Adrenal gland (tissue), 19 donors: ENCODE measurements at places on chromosomes 13 and 19.

DNA sequence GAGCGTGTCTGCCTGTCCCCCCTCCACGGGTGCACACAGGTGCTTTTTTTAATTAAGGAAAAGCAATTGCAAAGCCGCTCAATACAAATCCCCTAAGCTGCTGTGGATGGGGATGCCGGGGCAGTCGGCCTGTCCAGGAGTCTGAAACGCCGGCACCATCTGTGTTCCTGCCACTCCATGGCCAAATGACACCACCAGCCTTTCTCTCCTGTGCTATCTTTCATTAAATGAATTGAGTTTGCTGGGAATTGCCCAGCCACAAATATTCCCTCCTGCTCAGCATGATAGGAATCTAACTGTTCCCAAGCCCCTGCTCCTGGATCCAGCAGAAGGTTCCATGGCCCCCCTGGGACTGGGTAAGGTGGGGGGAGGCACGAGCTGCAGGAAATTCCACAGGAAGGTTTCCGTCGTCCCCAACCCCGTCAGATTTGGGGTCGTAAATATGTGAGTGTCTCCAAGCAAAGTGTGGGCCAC is 139.2 kb downstream of the KDM4B start:
- DNase-seq = no peak

GRCh38 chr13:44904967-44905366 is 84.3 kb downstream of the NUFIP1 start:
- no peak for DNase-seq

DNA sequence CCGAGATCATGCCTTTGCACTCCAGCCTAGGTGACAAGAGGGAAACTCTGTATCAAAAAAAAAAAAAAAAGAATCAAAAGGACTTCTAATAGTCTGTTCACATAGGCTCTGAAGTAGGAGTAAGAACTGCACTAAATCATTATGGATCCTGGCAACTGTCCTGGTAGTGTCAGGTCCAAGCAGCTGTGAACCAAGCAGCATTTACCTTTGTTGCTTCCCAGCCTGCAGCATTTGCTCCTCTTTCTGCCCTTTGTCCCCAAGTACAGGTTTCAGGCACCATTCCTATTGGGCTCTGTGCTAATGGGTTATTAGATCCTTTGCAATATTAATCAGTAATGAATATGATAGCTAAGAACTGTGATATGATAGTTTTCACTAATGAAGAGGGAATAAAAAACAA is 77.4 kb upstream of the NBEA start:
- DNase-seq = no peak

DNA sequence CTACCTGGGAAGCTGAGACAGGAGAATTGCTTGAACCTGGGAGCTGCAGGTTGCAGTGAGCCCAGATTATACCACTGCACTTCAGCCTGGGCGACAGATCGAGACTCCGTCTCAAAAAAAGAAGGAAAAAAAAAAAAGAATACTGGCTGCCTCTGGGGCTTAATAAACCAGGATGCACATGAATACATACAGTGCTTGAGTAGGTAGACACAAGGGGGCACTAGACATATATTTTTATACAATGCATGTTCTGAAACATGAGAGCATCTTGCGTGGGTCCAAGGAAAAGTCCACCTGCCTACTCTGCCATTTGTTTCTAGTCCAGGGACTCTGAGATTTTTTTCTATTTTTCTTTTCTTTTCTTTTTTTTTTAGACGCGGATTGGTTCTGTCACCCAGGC is 31.2 kb downstream of the KEAP1 start:
- DNase-seq = no peak

GRCh38 chr13:18951412-18951811 is 230.2 kb downstream of the TUBA3C start:
- no peak for DNase-seq

- DNase-seq = no peak
Measured at GRCh38 chr19:45352471-45352870, 11.9 kb downstream of the KLC3 start.

DNA sequence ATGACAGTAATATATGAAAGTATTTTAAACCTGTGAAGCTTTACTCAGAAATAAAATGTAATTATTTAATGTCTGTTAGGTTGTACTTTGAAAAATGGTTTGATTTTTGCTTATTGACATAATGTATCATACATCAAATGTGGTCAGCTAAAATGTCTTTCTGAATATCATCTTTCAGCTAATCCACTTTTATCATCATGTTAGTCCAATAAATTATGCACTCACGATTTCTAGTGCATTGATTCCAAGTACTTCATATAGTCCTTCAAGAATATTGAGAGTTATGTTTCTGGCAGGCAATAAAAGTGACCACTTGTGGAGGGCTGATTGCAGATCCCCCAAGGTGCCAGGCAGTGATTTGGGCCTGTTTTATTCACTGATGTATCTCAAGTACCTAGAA is 1204.1 kb downstream of the OLFM4 start:
- DNase-seq = no peak

GRCh38 chr19:45863840-45864628 is at the start of gene FOXA3:
Gene FOXA3 (plus strand): TSS chr19:45864326. CDS start chr19:45864457, 131 bp downstream.
- DNase-seq = no peak

- no peak for DNase-seq
Measured at GRCh38 chr13:51689663-51689996, 105.4 kb downstream of the WDFY2 start.

DNA sequence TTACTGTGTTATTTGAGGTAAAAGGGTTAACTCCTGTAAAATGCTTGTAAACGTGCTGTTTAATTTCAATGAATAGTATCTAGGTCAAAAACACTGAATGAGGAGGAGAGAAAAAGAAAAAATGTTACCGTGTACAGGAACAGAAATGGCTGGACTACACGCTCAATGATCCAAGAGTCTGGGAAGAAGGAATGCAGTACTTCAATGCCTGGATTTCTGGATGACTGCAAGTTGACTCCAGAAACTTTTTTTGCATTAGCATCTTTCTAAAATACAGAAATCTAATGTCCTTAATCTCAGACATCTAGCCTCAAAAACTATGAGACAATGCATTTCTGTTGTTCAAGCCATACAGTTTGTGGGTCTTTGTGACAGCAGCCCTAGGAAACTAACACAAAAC is 17.4 kb upstream of the IPO5 start:
- no peak for DNase-seq

DNA sequence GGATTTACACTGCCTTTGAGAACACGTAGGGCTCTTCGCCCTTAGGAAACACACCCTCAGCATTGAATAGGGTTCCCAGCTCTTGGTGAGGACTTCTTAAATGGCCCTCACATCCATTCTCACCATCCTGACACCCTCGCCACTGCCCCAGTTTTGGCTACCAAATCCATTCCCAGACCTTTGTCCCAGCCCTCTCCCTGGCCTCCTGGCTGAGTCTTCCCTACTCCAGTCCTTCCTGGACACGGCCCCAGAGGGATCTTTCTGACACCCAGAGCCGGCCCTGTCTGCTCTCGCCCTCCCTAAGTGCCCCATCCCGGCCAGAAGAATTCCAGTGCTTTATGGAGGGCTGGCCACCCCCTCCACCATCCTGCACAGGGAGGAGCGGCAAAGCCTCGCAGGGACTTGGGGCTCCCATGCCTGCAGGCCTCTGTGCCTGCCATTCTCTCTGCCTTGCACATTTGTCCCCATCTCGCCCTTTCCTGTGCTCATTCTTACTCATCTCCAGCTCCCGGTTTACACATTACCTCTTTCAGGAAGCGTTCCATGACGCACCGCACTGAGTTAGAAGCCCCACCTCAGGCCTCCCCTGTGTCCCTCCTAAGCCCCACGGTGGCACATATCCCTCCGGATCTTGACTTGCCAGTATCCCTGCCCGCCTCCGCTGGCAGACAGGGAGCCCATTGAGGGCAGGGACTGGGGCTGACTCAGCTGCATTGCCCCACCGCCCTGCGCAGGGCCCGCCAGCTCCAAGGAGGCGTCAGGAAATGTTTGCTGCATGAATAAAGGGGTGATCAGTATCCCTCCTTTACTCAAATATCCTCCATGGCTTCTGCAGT is 11.0 kb upstream of the KLK14 start:
- DNase-seq = no peak

- no peak for DNase-seq
Measured at GRCh38 chr19:33085570-33086128, 4.7 kb downstream of the GPATCH1 start.

DNA sequence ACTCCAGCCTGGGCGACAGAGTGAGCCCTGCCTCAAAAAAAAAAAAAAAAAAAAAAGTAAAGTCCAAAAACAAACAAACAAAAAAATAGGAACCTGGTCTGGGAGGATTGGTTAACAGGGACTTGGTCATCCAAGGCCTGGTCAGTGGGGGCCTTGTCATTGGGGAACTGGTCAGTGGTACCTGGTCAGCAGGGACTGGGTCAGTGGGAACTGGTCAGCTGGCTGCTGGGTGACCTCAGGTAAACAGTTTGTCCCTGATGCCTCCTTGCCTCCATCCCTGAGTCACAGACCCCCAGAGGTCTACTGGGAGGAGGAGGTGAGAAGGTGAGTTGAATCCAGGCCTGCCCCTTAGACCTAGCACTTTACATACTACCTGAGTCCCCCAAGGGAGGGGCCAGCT is 5.7 kb upstream of the ZNF14 start:
- no peak for DNase-seq

GRCh38 chr13:92412481-92412880 is 814.1 kb upstream of the GPC6 start:
- DNase-seq = no peak

DNA sequence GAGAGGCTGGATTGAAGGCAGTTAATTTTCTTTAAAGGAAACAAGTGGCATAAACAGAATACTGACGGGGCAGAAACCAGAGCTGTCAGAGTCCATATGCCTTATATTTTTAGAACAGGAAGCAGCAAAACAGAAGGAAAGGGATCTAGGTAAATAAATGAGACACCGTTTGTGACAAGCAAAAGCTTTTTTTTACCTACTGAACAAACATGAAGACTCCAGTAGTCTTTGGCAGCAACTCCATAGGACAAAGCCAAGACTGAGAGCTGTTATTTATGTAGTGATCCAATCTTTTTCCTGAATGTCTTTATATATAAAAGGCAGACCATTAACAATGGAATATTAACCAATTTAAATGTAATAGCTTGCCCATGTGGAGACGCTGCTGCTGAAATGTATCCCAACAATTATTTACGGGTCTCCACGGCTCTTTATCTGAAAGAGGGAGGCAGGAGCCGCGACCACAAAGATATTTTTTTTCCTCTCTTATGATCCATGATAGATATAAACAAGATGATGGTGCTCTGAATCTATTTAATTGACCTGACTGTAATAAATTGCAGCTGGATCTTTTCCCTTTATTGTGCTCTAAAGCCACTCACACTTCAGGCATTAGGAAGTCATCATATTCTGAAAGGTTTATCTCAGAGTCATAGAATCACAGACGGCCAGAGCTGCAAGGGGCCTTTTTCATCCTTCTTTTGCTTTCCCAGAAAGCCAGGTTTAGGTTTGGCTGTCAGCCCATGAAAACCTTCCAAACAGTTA is 687.8 kb downstream of the EFNB2 start:
- DNase-seq = no peak

DNA sequence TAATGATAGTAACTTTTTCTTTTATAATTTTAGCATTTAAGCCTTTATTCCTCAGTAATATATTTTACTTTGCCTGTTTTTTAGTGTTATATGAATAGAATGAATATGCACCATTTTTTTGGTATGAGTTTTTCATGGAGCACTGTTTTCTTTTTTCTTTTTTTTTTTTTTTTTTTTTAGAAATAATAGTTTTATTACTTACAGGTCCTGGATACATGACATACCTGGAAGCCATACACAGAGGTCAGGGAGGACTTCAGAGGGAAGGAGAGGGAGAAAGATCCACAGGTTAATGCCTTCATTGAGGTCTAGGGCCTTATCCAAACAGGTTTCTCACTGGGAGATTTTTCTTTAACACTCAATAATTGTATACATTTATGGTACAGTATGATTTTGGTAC is 26.4 kb downstream of the KCTD4 start:
- DNase-seq = no peak

GRCh38 chr13:90256746-90257145 is 1090.7 kb upstream of the MIR17HG start:
- DNase-seq = no peak

DNA sequence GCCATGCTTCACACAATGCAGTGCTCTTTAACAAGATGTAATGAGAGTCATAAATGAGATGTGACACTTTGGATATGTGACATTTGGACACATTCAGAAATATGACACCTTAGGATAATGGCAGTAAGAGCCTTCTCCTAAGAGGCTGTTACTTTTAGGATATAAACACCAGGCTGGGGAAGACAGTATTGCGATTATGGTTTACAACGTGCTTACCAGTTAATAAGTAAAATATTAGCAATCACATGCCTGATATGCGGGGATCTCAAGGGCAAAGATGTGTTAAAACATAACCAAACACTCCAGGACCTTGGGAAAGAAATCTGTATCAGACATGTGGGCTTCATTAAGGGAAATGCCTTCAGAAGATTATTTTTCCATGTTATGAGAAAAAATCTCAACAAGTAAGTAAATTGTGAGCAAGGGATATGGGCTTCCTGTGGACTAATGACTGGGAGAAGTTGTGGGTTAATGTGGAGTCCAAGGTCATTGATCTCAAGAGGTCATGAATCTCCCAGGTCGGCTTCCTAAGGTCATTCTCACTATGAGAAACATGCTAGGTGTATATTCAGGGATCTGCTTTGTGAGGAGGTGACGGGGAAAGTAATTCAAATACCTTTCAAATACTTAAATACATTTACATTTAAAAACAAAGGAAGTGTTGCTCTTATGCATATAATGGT is 105.3 kb downstream of the STARD13 start:
- DNase-seq = no peak

GRCh38 chr19:51511353-51511752 is 9.8 kb upstream of the SIGLEC12 start:
- no peak for DNase-seq

DNA sequence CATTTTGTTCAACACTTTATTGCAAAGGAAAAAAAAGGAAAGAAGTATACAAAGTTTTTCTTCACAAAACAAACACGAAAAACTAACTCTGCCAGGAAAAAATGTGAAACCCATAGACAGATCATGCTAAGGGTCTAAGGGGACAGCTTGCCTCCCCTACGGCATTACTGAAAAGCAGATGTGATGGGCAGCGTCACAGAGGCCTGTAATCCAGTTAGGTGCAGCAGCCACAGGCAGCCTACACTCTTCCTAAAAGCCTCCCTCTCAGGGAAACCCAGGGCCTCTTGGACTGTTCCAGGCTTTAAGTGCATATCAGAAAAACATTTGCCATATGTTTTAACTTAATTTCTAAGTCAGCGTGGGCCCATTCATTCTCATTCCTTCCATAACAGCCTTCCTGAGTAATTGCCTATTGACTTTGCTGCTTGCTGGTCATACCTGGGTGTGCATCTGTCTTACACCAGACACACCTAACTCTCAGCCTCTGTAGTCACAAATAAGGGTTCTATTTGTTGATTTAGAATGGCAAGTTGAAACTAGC is 135.7 kb upstream of the SERP2 start:
- DNase-seq = no peak

GRCh38 chr13:110644892-110645521 is 29.7 kb downstream of the NAXD start:
- peak; percentile 69 for DNase-seq

DNA sequence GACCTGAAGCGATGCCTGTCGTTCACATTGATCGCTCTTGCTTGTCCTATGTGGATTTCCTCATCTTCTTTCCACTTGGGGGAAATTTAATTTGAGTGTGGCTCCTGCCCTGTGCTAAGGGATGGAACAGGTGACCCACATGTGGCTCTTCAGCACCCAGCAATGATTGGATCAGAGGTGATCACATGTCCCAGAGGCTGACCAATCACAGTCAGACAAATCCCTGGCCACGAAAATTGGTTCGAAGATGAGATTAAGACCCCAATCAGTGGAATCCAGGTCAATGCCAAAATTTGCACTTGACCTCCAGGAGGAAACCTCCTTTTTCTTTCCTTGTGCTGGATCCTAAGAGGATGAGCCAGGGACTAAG is 23.7 kb downstream of the AMER2 start:
- no peak for DNase-seq

- no peak for DNase-seq
Measured at GRCh38 chr13:73704587-73704986, 429.6 kb downstream of the KLF12 start.
